ENCODE measurements at places on chromosomes 1 and 21. TPM values are rescaled to one million over a fixed set of nuclear protein-coding genes. Genes with fewer than 3 reads are reported as not detected.

- no peak for DNase-seq
Measured at GRCh38 chr1:53508991-53509666, 49.9 kb downstream of the DMRTB1 start.

DNA sequence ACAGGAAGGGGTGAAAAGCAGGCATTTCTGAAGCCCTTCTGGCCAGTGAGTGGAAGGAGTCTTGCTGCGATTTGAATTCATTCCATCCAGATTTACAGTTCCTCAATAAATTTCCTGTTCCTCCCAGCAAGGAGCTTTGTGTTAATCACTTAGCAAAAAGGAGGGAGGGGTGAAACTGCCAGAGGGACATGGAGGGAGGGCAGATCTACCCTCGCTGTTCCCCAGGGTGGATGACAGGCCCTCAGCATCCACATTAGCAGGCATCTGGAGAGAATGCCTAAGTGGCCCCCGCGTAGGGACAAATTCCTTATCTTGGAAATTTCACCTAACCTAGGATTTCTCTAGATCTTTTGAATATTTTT lies 1.2 kb downstream of the ETV3 start:
- DNase-seq = no peak

GRCh38 chr21:38083535-38083934 lies 167.3 kb upstream of the KCNJ6 start:
- DNase-seq = no peak

DNA sequence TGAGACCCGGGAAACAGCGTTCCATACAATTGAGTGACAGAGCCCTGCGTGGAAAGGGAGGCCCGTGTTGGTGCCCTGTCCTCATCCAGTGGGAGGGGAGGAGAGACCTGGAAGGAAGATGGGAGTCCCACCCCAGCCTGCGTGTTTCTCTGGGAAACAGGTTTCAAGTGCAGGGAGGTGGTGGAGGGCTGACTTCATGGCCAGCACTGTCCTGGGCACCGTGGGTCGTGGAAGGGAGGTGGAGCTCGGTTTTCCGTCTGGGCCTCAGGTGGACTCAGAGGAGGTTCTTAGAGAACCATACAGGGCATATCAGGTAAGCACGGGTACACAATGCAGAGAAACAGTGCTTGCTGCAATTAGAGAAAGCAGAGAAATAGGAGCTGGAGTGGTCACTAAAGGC lies 222.6 kb downstream of the CAMTA1 start:
- DNase-seq = no peak

The HIVEP3 gene
- total RNA-seq = 12.8 TPM

DNA sequence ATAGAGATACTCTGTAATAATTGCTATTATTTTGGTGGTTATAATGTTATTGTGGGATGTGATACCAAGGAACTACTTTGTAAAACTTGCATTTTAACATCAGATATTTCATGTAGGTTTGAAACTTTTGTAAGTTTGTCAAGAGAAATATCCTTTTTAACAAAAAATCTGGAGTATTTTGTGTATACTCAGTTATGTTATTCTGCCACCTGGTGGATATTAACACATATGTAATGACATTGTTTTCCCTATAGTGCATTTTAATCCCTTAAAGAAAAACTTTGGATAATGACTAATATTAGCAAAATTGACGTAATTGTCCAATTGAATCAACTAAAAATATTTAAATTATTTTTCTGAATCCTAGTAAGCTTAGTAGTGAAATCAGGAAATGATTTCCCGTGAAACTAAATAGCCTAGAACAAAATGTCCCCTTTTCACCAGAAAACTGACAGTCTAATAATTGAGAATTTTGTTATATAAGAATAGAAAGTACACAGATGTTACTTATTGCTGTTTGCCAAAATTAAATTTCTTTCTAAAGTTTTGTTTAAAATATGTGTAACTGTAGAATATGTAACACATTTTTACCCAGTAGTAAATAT lies 39.6 kb downstream of the KCTD3 start:
- no peak for DNase-seq

GRCh38 chr1:107378866-107379265 lies 238.0 kb downstream of the NTNG1 start:
- DNase-seq = no peak

- DNase-seq = no peak
Measured at GRCh38 chr1:227793079-227793947, 22.2 kb upstream of the PRSS38 start.

- DNase-seq = no peak
Measured at GRCh38 chr1:43035821-43036741, 77.4 kb upstream of the SLC2A1 start.

The SNX7 gene
- total RNA-seq = 27.8 TPM

DNA sequence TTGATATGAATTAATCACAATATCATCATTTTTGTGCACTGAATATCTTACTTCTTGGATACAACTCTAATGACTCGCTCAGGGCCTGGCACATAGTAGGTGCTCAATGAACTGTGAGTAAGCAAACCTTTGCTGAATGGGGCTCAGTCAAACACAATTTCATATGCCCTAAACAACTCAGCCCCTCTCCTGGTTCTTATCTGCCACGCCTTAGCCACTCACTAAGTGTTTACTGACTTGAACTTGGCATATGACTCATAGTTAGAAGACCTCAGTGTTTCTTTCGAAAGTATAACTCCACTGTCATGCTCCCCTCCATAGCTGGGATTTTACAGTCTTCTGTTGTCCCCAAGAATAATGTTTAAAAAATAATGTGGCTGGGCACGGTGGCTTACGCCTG lies 4.8 kb upstream of the IFNLR1 start:
- no peak for DNase-seq
